Activated CD4-positive, alpha-beta T cell treated with anti-CD3 and anti-CD28 coated beads for 4 hours (primary cell): ENCODE measurements at places on chromosomes 2 and 18.

GRCh38 chr18:69401972-69402532 is 1.4 kb downstream of the DOK6 start:
- DNase-seq: no peak

GRCh38 chr2:234989183-234989701 is 37.4 kb downstream of the SH3BP4 start:
- no peak for DNase-seq

DNA sequence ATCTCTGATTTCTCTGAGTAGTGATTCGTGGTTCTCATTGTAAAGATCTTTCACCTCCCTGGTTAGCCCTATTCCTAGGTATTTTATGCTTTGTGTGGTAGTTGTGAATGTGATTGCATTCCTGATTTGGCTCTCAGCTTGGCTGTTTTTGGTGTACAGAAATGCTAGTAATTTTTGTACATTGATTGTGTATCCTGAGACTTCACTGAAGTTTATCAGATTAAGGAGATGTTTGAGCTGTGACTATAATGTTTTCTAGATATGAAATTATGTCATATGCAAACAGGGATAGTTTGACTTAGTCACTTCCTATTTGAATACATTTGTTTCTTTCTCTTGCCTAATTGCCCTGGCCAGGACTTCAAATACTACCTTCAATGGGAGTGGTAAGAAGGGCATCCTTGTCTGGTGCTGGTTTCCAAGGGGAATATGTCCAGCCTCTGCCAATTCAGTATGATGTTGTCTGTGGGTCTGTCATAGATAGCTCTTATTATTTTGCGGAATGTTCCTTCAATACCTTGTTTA is 251.9 kb upstream of the ZNF804A start:
- no peak for DNase-seq

DNA sequence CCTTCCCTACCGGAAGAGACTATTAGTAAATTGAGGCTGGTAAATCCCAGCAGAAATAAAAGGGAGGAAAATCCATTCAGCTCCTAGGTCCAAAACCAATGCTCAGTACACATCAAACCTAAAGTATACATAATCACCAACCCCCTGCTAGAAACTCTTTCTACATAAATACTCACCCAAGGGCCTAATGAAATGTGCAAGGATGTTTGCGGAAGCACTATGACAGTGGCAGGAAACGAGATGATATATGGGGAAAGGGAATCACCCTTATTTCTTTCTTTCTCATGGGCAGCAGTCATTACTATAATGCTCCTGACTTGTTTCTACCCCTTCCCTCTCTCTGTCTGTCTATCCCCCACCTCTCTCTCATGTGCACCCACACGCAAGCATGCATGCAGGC is 1.3 kb upstream of the SCTR start:
- DNase-seq: no peak

DNA sequence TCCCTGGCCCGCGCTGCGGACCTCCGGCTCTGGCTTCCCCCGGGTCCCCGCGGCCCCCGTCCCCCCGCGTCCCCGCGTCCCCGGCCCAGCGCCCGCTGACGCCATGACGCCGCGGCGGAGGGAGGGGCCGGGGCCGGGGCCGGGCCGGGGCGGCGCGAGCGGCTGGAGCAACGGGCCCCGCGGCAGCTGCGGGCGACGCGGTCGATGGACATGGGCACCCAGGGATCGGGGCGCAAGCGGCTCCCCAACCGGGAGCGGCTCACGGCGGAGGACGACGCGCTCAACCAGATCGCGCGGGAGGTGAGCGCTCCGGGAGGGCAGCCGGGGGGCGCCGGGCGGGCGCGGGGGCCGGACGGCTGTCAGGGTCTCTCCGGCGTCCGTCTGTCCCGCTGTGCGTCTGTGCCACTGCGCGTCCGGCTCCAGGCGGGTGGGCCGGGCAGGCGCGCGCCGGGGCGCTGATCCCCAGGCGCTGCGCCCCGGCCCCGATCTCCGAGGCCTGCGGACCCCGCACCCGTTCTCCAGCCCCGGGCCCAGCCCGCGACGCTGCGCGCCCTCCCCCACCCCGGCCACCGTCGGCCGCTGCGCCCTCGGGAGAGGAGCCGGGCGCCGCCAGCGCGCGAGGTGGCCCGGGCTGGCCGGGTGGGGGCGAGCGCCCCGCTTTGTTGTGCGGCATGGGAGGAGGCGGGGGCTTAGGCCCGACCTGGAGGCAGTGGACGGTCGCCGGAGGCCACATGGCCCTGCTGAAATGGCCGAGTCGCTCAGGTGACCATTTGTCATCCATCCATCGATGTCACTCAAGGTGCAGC is at the start of gene LRRFIP1:
Gene LRRFIP1 (plus strand): TSS at position 147 of the 806 bp plus-strand sequence. CDS start 58 bp downstream, at position 205.
- no peak for DNase-seq

DNA sequence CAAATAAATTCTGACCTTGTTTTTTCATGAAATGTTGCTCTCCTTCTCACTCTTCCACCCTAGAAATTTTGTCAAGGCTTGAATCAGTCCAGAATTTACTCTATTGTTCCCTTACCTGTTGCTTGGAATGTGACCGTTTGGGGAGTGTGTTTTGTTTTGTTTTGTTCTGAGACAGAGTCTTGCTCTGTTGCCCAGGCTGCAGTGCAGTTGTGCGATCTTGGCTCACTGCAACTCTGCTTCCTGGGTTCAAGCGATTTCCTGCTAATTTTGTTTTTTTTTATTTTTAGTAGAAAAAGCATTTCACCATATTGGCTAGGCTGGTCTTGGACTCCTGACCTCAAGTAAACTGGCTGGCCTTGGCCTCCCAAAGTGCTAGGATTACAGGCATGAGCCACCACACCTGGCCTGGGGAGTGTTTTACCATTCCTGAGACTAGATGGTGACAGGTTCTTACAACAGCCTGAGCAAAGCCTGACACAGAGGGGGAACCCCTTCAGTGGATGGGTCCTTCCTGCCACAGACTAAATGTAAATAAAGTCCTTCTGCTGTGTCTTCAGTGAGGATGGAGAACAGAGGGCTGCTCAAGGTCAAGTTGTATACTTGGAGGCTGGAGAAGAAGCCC is 52.0 kb downstream of the HAUS1 start:
- peak; percentile 24 for DNase-seq

DNA sequence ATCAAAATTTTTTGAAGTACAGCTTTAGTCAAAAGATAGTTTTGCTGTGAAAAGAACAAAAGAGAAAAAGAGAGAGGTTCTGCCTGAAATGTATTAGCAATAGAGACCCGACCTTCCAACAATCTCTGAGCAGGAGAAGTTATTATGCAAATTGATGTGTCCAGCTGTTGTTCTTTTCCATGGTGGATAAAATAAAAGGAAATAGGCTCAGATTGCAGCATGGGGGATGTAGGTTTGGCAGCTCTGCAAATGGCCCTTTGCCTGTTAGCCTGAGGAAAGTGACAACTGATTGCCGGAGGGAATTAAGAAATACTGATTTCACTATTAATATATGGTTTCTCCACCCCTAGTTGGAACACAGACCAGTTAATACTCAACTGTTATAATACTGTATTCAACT is 1283.2 kb upstream of the NXPH2 start:
- DNase-seq: no peak

- DNase-seq: no peak
Observed at GRCh38 chr18:59057969-59058368, 81.7 kb upstream of the SEC11C start.

DNA sequence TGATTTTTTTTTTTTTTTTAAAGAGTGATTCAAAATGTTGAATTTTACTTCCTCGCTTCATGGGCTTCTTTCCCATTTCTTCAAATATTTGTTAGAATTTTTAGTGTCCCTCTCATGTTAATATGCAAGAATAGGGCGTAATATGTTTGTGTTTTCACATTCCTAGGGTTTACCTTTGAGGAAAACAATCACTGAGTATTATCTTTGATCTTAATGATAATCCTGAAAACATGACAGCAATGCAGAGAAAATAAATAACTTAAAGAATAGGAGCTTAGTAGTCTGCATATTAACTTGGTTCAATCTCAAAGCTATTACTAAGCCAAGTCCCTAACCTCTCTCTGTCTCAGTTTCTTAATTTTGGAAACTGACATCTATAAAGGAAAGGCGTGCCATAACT is 475.4 kb downstream of the NRXN1 start:
- DNase-seq: no peak

- DNase-seq: no peak
Observed at GRCh38 chr2:72822794-72823193, 3.0 kb downstream of the EXOC6B start.

GRCh38 chr18:48815179-48815515 is 135.6 kb downstream of the SMAD7 start:
- DNase-seq: no peak

DNA sequence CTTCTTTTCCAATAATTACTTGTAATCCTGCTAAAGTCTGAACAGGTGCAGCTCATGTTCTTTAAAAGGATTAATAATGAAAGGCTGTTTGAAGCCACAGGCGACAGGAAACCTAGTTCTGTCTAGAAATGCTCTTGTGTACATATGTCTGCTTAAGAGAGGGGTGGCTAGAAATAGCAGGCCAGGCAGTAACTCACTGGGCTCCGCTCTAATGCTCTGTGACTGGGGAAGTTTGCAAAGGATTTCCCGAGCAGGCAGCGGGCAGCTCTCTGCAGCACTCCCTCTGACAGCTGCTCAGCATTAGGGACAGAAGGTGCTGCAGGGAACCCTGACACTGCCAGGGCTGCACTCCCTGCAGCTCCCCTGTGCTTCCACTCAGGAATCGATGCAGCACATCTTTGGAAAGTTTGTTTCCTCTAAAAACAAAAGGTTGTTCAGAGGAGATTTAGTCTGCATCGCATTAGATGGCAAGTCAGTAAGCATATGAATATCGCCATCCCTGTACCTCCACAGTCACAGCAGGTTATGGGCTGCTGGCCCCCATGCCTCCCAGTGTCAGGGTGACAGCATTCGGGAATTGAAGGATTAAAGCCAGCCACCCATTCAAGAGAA is 33.1 kb upstream of the TTC39C start:
- DNase-seq: no peak

- no peak for DNase-seq
Observed at GRCh38 chr2:158917121-158917520, 51.3 kb upstream of the TANC1 start.

GRCh38 chr2:84631047-84631446 is 114.7 kb downstream of the DNAH6 start:
- no peak for DNase-seq

DNA sequence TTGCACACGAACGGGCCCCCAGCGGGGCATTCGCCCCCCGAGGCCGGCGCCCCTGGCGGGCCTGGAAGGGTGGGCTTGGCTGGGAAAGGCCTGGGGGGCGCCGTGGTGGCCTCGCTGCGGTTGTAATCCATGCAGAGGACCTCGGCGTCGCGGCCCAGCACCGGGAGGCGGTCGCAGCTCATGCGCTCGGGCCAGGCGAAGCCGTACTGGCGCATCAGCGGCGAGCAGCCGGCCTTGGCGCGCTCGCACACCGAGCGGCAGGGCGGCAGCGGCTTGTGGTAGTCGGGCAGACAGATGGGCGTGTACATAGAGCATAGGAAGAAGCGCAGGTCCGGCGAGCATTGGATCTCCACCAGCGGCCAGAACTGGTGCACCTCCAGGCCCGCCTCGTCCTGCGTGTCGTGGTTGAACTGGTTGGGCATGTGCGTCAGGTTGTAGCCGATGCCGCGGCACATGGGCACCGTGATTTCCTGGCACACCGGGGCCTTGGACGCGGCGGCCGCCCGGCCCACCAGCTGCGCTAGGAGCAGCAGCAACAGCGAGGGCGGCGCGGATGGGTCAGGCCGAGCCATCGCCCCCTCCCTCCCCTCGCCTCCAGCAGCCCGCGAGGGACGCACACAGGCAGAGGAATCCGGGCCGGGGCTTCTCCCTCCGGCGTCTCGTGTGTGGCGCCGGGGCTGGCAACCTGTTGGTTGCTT is 1.4 kb downstream of the FZD5 start:
- peak; percentile 13 for DNase-seq

DNA sequence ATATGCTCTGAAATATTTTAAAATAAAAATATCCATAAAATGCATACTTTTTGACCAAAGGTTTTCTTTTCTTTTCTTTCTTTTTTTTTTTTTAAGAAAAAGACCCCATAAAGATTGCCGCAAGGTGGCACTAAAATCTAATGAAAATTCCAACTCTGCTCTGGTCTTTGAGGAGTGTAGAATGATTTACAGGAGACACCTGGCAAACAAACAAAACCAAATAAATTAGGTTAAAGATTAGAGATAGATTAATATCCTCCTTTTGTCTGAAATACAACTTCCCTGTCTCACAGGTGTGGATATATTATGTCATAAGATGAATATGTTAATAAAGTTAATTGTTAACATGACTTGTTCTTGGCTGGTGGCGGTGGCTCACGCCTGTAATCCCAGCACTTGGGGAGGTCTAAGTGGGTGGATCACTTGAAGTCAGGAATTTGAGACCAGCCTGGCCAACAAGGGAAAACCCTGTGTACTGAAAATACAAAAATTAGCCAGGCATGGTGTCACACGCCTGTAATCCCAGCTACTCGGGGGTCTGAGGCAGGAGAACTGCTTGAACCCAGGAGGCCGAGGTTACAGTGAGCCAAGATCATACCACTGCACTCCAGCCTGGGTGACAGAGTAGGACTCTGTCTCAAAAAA is 3.5 kb upstream of the RHOB start:
- no peak for DNase-seq

GRCh38 chr2:164756773-164757172 is 84.8 kb downstream of the COBLL1 start:
- DNase-seq: no peak

DNA sequence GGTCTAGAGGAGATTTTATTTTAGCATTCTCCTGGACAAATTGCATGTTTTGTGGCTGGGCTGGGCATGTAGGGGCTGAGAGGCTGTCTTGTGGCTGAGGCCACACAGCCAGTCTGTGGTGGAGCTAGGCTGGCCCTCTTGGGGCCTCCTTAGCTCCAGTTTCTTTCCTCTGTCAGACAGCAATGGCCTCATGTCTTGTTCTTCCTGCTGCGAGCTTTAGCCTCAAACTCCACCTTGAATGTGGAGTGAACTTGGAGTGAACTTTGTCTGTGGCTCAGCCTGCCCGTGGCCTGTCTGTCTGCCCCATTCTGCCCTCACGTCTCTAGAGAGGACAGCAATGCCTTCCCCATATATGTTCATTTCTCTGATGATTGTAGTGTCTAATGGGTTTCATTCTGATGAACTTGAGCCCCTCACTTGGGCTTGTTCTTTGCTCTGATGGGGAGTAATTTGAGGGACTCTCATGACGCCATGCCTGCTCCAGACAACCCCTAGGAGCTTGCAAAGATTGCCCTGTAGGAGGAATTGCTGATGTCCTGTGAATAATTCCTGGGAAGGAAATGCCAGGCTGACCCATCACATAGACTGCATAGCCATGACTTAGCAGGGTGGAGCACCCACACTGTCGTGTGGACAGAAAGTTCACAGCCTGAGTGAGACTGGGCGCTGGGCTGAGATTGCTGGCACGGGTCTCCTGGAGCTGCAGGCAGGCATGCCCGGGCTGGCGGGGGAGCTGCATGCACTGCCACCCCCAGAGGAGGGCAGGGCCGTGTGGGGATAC is 42.6 kb downstream of the ASAP2 start:
- no peak for DNase-seq

DNA sequence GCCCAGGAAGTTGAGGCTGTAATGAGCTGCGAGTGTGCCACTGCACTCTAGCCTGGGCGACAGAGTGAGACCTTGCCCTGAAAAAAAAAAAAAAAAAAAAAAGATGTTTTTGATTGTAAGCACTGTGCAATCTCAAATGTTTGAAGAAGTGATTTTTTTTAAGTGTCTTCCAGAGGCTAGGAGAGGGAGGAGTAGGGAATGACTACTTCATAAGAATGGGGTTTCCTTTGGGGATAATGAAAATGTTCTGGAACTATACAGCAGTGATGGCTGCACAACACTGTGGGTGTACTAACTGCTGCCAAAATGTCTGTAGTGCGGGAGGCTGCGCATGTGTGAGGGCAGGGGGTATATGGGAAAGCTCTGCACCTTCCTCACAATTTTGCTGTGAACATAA is 83.7 kb downstream of the MCFD2 start:
- no peak for DNase-seq
